ENCODE measurements at places on chromosomes 2 and 18.

DNA sequence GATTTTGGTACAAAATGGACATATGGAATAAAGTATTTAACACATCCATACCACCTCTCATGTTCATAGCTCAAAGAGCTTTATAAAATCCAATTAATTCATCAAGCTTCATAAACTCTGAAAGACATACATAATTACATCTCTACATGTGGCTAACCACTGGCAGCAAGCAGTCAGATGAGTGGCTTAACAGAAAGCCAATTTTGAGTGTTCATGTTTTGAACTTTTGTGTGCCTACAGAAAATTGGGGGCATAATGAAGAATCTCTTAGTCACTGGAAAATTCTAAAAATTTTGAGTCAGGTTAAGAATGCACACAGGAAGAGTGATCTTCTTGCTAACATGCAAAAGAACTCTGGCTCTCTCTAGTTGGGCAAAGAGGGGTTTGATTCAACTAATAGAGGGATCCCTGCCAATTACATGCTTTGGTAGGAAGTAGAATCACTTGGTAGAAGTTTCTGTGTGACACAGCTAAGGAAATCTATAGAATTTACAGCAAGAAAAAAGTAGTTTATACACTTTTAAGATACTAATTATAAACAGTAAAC lies 287.4 kb downstream of the NOL4 start:
- DNase-seq: no peak

- DNase-seq: no peak
Observed at GRCh38 chr2:70987386-70987785, 7.3 kb downstream of the TEX261 start.

DNA sequence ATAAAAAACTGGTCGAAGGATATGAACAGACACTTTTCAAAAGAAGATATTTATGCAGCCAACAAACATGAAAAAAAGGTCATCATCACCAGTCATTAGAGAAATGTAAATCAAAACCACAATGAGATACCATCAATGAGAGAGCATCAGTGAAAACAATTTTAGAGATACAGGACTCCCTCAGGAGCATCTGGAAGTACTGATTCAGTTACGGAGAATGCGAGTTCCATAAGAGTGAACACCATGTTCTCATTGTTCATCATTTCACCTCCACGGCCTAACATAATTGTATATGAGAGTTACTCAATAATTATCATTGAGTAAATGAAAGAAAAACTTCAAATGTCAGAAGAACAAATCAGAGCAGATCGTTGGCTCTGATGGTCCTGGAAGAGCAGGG lies 140.9 kb upstream of the TANK start:
- DNase-seq: no peak

DNA sequence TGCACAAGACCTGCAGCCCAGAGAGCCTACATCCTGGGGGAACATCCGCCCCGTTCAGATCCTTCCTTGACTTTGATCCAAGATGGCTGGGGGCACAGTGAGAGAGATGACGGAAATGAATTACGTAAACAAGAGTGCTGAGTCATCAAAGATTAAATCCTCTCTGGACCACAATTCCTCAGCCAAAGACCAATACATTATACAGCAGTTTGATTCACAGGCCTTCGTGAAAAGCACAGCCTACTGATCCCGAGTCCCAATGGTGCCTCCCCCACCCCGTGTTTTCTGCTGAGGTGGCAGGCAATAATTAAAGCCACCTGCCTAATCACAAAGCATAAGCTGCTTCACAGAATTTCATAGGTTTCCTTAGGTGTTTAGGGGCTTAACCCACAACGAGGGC lies 43.0 kb downstream of the MYO5B start:
- no peak for DNase-seq

- DNase-seq: no peak
Observed at GRCh38 chr2:99725820-99726219, 236.0 kb upstream of the REV1 start.

- DNase-seq: no peak
Observed at GRCh38 chr18:61993831-61994230, 101.0 kb upstream of the RNF152 start.

DNA sequence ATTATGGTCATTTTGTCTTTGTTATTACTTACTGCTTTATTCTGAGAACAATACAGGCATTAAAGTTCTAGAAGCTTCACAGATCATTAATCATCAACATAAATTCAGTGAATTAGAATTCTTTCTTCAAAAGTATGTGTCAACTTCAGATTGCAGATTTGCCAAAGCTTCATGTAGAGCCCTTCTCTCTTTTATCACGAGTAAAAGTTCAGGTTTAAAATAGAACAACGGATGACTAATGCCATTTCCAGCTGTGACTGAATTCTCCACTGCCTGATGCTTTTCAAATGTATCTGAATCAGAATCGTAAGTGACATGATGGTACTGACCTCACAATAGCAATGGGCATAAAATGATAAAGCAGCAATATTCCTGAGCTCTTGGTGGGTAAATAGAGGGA lies 116.0 kb downstream of the ABCA12 start:
- DNase-seq: no peak

- DNase-seq: no peak
Observed at GRCh38 chr2:197710424-197711042, 5.4 kb downstream of the MARS2 start.

GRCh38 chr2:58896638-58897037 lies 655.5 kb upstream of the FANCL start:
- DNase-seq: no peak

DNA sequence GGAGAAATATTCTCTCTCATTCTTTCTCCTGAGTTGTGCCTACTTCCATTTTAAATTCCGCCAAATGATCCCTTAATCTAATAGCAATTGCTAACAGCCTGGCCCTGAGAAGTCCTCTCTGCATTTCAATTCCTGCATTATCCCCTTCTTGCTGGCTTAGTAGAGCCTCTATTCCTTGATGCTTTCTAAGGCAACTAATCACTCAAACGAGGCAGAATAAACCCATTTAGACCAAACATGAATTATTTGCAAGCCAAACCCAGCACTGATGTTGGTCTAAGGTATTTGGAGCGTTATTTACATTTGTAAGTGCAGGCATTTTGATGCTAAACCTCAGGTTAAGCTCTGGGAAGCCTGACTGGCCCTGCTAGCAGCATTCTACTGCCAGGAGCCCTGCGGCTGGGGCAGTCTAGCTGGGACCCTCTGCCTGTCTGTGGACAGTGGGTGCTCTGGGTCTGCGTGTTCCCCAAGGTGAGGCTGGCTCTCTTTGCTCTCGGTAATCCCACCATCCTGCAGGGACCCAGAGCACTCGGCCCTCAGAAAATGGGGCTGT lies 173.1 kb upstream of the HS6ST1 start:
- no peak for DNase-seq

DNA sequence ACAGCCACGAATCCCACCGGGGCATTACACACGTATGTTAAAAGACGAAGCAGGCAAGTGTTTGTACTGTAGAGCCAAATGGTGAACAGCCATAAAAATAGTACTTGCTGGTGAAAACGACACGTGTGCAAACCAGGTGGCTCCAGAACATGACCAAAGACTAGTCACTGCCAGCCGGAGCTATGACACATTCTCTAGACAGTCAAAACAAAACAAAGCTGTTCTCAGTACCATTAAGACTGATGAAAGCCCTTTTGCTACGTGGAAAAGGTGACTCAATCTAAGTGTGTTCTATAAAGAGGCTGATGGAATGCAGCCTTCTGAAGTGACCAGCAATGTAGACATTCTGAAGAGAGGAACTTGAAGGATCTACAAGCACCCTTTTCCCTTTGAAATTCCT lies 367.7 kb upstream of the NETO1 start:
- no peak for DNase-seq

DNA sequence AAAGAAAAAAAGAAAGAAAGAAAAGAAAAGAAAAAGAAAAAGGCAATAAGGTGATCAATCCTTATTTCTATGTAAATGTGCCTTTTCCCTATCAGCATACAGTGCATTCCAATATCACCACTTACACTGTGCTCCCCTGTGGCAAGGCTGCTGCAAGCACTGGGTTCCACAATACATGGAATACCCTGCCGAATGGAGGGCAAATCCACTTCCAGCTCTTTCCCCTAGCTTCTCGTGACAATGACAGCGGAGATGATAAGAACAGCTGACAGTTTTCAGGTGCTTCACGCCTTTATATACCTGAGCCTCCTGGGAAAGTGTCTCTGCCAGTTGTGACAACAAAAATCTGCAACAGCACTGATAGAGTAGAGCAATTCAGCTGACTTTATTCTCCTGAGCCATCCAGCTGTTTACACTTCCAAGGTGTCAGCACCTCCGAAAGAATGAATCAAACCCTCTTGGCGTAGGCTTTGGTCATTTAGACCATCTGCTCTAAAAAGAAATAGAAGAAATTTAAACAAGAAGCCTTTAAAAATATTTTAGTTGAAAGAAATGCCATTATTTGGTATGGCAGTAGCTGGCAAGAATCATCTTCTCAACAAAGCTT lies 135.2 kb upstream of the RNF152 start:
- DNase-seq: no peak

DNA sequence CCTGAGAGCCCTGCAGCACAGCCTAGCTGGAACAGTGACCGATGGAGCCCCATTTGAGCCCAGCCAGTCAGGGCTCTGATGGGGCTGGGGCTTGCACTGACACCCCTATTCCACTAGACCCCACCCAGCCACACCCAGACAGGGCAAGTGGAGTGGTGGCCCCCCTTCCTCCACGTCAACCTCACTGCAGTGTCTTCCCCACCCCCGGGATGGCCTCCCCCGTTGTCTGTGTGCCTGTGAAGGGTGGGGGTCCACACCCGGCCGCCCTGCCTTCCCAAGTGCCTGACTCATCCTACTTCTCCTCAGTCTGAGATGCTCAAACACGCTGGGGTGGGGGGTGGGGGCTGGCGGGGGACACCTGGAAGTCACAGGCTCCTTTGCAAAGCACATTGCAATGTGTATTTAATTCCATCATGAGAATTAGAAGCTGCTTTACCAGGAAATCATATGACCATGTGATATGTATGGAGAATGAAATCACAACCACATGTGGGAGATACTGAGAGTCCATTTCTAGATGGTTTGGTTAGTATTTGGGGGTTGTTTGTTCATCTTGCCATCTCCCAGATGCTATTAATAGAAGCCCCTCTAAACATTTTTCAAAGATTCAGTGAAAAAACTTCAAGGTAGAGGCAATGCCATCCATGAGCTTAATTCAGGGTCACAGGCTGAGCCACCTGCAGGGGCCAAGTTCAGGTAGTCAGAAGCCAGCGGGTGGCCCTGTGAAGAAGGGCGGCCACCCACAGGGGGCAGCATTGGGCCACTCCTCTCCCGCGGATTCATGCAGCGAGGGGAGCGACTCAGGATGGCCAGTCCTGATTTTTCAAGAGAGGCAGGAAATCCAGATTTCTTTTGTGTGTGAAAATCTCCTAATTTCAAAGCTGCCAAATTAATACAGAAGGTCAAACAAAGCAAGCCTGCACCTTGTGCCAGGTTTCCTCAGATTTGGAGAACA lies 22.7 kb upstream of the GMPPA start:
- DNase-seq: no peak

DNA sequence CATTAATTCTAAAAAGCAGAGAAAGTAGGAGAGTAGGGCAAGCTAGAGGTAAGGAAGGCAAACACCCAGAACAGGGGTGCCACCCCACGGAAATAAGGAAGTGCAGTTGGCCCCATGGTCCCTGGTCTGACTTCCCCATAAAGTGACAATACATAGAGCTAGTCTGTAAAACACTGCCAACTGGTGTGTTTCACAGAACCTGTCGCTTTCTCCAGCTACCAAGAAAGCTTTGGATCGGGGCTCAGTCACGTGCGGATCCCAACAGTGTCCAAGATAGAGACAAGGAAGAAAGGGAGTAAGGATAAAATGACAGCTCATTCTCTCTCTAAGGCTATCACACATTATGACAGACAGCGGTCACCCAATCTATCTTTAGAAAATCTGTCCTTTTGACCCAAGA lies 36.4 kb downstream of the TBC1D8 start:
- DNase-seq: no peak

GRCh38 chr2:15642815-15643500 lies 51.3 kb downstream of the DDX1 start:
- DNase-seq: no peak

- no peak for DNase-seq
Observed at GRCh38 chr2:62826141-62826540, 120.6 kb downstream of the EHBP1 start.

DNA sequence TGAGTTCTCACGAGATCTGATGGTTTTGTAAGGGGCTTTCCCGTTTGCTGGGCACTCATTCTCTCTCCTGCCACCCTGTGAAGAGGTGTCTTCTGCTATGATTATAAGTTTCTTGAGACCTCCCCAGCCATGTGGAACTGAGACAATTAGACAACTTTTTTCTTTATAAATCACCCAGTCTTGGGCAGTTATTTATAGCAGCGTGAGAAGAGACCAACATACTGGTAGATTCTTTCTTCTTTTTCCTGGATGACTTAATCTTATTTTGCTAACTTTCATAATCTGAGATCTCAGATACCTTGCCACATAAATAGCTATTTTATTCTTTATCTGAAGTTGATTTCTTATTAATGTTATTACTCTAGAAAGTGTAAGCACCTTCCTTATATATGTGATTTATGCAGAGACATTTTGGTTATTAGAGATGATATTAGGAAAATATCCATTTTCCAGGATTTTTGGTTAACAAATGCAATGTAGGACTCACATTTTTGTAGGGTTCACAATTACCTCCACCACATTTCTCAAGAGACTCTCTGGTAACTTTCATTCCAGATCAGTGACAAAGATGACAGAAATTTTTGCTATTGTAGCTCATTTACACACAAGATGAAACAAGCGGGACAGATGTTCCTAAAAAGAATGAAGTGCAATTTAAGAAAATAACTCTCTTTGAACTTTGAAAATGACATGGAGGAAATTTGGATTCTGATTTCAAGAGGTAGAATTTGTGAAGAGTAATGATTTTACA lies 97.9 kb upstream of the RND3 start:
- no peak for DNase-seq

DNA sequence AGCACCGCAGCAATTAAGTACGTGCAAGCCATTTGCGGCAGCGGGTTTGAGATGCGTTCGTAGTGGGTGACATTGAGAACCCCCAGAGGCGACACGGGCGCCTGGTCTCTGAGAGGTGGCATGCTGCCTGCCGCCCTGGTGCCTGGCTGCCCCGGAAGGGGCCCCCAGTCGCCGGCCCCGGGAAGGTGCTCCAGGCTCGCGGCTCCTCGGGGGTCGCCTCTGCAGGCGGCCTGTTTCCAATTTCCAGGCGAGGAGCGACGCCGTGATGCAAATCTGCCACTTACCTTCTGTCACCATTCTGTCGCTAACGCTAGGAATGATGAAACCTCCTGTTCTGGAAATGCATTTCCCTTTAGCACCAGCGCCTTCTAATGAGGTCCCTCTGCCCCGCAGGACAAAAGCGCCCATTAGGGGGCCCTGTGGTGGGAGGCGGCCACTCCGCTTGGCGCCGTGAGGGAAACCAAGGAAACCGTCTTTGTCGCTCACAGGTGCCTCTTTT lies 13.0 kb downstream of the KIF5C start:
- DNase-seq: no peak

DNA sequence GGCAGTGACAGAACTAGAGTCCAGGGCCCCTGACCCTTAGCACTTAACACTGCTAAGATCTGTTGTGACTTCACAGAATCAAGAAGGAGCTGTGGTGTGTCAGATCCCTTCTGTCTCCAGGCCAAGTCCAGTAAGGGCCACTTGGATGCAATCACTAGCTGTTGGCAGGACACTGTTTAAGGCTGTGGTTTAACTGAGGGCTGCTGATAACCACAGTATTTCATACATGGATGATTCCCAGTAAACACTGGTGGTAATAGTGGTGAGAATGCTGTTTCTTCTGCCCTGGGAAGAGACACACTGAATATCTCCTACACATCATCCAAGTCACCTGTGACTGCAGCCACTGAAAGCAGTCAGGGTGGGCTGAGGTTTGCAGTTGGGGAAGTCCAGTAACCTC lies 77.7 kb upstream of the FBXO11 start:
- DNase-seq: no peak

Data from GOT3 (cell line).